Natural killer cell (primary cell): ENCODE measurements at places on chromosomes 16 and 17. TPM values are rescaled to one million over a fixed set of nuclear protein-coding genes. Genes with fewer than 3 reads are reported as not detected.
A peak's percentile ranks its signal among the peaks of the same experiment; 100 is the strongest.

- DNase-seq = no peak
These were observed 14.0 kb downstream of the PRSS54 start for GRCh38 chr16:58280846-58281301.

GRCh38 chr17:78803186-78803845 is 21.2 kb upstream of the CYTH1 start:
- DNase-seq = peak; percentile 54

- DNase-seq = no peak
These were observed 112.1 kb upstream of the CNTNAP4 start for GRCh38 chr16:76164970-76165558.

GRCh38 chr17:37648555-37648954 is 5.3 kb upstream of the DDX52 start:
- no peak for DNase-seq

DNA sequence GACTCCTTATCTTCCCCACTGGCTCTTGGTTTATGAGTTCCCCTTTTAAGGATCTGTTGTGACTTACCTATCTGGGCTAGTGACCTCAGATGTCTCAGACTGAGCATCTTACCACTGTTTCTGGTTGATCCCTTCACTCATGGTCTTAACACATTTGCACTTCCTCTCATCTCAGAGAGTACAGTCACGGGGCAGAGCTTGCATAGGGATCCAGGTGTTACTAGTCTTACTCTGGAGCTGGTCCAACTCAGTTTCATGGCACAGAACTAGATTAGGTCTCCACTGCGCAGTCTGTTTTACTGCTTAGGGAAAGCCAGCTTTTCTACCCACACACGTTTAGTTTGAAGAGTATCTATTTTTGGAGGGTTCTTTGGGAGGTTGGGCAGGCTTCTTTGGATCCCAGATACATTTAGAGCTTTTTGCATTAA is 10.2 kb downstream of the GABARAPL2 start:
- no peak for DNase-seq

- DNase-seq = no peak
These were observed 7.3 kb downstream of the CDH13 start for GRCh38 chr16:82633964-82634600.

DNA sequence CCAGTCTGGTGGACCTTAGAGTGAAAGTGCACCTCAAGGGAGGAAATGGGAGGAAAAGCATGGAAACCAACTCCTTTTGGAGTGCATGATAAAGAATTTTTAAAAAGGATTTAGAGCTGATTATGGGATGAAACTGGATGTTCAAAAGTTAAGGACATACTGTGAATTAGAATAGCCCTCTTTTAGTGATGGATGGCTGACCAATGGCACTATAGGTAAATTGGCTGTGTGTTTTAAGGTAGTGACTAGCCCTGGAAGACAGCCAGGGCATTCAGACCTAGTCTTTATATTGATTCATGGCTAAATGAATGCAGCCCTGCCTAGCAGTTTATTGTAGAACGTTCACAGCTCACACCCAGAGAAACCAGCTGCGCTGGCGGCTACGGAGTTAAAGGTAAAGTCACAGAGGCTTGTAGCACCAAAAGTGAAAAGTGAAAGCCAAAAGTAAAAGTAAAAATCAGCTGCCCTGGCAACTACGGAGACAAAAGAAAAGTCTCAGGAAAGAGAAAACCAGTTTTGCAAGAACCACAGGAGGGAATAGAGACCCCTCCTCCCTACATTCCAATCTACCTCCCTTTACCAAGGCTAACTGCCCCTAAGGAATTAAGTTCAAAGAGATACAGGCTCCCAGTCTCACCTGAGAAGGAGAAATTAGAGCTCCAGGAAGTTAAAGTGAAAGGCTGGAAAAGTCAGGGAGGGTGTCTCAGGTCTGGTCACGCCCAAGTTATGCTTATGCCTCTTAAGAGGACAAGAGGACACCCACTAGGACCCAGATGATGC is 21.8 kb downstream of the ACSM1 start:
- peak; percentile 49 for DNase-seq

DNA sequence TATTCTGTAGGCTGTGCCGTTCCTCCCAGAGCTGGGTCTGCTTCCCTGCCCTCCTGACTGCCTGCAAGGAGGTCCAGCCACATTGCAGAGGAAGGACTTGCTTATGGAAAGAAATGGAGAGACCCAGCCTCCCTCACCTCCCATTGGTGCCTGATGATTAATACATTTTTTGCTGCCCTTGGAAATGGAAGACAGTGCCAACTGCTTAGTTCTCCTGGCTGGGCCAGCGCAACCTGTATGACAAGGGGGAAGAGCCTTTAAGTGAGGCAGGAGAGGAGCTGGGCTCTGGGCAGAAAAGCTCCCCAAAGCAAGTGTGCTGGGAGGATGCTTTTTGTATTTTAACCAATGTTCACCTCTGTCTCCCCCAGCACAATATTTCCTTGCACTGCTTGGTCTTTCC is 238.5 kb downstream of the SOX9 start:
- DNase-seq = no peak

Gene PYDC1
- not detected for total RNA-seq
